ENCODE measurements at places on chromosomes 13 and 19.

GRCh38 chr19:982567-983170 is 1.5 kb upstream of the WDR18 start:
- DNase-seq: peak; percentile 71

DNA sequence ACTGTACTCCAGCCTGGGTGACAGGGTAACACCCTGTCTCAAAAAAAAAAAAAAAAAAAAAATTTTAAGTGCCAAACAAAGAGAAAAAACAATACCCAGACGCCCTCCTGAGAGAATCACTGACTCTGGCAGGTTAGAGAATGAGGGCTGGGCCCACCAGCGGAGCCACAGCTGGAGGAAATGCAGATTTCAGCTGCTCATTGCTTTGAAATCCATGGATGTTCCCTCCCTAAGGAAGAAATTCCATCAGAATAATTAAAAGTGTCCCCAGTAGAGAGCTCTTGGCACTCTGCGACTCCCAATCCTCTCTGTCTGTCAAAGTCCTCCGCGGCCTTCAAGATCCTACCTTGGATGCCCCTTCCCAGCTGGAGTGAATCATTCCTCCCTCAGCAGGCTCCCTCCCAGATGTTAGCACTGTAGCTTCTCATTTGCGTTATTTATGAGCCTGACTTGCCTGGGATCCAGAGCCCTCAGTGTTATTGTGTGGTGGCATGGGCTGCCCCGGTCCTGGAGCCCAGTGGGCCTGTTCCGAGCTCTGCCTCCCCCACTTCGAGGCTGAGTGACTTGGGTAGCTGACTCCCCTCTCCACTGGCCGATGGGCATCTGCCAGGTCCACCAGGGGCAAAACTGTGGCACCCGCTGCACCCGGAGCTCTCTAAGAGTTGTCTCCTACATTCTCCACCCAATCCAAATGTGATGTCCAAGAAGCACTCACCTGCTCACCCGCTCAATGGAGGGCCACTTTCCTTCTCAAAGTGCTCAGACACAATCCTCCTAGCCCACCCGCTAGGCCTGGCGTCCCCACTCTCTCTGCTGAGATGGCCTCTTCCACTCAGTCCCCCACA is 47.0 kb downstream of the SERP2 start:
- DNase-seq: no peak

- no peak for DNase-seq
Observed at GRCh38 chr19:53193535-53194222, 521 bp upstream of the ZNF665 start.

DNA sequence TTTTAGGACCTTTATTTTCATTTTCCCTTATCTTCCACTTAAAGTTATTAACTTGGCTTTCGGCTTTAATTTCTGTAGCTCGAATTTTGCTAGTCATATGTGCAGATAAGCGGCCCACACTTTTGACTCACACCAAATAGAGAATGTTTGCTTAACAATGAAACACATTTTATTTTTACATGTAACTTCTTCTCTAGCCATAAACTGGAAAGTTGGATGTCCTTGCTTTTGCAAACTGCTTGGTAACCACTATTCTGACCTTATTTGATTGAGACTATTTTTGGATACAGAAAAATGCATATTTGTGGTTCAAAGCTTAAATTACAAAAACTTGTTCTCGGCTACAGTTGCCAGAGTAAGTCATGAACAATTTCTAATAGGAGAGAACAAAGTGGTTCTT is 600.0 kb downstream of the KCTD12 start:
- no peak for DNase-seq

DNA sequence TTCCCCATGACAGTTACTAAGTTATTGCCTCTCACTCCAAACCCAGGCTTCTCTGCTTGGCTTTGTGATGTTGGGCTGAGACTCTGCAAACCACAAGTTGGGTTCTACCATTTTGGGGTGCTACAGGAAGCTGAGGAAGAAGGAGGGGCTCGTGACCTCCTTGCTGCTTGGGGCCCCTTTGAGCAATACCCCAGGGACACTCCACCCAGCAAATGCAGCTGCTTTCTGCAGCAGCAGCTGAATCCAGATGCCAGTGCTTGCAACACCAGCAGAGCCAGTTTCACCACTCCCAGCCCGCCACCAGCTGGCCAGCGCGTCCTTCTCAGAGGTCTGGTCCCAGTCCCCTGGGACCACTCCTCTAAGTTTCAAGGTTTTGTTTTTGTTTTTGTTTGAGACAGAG is 22.0 kb upstream of the UBAC2 start:
- DNase-seq: no peak

DNA sequence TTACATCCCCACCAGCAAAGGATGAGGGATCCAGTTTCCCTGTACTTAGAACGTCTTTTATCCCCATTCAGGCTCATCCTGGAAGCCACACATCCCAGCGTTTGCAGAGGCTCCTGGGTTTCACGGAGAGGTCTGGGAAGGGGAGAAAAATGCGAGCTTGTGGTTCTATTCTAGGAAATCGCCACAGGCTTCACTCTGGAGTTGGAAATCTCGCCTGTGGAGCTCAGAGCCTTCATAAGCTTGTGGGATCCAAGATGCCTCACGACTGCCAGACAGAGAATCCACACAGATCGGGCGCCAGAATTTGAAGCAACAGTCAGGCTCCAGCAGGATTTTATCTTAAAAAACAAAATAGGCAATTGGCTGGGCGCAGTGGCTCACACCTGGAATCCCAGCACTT is 157.9 kb downstream of the PTPRS start:
- DNase-seq: no peak

- DNase-seq: peak; percentile 40
Observed at GRCh38 chr13:41751277-41751676, 209.6 kb downstream of the VWA8 start.

GRCh38 chr19:41355802-41356201 is 2.1 kb upstream of the TGFB1 start:
- DNase-seq: no peak

- no peak for DNase-seq
Observed at GRCh38 chr13:41652735-41653361, 195.5 kb downstream of the RGCC start.

GRCh38 chr19:50046649-50047503 is 21.1 kb downstream of the ZNF473 start:
- DNase-seq: peak; percentile 33

GRCh38 chr13:94590744-94591143 is 5.2 kb downstream of the TGDS start:
- DNase-seq: no peak

DNA sequence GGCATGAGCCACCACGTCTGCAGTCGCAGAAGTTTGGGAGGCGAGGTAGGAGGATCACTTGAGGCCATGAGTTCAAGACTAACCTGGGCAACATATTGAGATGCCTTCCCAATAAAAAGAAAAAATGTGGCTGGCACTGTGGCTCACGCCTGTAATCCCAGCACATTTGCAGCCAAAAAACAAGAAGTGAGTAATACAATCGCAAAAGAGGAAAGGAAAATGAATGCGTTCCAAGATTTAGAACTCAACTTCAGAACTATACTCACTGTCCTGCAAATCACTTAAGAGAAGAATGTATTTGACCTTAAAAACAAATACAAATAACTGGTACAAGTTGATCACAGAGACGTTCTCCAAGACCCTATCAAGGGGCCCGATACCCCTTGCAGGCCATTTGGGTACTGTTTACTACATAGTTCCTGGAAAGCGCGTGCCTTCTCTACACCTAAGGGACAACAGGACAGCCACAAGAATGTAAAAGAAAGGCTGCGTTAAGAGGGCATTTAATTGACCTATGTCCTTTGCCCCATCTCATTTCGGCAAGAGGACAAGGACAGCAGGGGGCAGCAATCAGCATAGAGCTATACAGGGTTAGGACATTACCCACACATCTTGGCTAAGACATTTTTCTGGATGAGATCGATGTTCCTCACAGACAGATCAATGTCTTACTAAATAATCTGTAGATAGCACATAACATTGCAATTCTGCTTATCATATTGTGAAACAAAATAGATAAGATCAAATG is 41.3 kb downstream of the FLT3 start:
- no peak for DNase-seq

DNA sequence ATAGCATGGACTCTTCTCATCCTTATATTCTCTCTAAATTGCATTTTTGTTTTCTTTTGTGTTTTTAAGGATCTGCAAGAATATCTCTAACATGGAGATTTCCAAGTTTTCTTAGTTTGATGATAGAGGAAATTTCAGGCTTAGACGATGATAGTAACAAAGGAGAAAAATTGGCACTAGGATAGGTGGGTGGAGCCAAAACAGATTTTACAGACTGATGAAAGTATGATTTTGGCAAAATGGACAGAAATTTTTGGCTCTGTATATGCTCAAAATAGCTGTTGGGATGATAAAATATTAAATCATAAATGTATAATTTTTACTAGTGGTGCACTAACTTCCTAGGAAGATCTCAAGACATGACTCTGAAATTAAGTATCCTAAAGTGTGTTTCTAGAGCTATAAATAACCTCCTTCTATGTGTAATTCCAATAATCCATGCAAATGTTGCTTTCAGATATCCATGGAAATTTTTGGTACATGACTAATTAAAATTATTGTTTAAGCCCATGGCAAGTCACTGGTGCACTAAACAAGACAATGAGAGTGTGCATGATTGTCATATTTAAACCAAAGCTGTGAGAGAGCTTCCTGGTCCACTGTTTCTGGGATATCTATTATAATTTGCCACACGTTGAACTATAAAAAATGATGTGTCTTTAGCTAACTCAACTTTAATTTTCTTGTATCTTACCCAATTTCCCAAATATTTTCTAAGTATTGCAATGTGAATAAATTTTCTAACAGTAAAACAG is 55.8 kb upstream of the NBEA start:
- no peak for DNase-seq

DNA sequence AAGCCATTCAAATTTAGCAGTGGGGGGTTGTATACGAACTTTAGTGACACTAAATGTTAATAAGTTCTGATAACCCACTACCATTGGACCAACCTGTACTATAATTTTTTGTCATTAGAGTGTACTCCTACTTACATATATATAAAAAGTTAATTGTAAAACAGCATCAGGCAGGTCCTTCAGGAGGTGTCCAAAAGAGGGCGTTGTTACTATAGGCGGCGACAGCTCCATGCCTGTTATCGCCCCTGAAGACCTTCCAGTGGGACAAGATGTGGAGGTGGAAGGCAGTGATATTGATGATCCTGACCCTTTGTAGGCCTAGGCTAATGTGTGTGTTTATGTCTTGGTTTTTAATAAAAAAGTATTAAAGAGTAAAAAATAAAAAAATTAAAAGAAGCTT is 27.5 kb downstream of the SPRYD7 start:
- no peak for DNase-seq

DNA sequence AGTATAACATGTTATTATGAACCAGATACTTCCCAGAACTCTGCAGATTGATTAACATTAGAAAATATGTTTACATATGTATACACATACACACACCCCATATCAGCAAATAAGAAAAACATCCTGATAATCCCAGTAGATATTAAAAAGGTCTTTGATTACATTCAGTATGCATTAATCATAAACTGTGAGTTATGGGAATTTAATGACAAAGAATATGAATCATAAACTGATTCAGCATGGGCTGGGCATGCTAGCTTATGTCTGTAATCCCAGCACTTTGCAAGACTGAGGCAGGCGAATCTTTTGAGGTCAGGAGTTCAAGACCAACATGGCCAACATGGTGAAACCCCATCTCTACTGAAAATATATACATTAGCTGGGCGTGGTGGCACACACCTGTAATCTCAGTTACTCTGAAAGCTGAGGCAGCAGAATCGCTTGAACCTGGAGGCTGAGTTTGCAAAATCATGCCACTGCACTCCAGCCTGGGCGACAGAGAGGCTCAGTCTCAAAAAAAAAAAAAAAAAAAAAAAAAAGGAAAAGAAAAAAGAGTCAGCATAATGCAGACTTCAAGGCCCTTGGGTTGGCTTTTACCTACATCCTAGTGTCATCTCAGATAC is 581.9 kb upstream of the PRR20A start:
- DNase-seq: no peak

DNA sequence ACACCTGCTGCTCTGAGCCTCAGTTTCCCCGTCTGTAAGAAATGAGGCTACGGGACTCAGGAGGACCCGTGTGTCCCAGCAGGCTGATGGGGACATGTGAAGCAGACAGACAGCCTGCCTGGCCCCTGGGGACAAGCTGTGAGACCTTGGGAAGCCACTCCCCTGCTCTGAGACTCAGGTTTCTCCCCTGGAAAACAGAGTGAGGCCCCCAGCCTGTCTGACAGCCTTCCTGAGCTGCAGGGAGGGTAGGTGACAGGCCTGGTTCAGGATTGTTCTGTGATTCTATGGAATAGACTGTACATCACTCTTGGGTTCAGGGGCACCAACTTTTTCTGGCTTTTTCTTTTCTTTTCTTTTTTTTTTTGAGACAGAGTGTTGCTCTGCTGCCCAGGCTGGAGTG is 2.9 kb upstream of the NTF4 start:
- no peak for DNase-seq

DNA sequence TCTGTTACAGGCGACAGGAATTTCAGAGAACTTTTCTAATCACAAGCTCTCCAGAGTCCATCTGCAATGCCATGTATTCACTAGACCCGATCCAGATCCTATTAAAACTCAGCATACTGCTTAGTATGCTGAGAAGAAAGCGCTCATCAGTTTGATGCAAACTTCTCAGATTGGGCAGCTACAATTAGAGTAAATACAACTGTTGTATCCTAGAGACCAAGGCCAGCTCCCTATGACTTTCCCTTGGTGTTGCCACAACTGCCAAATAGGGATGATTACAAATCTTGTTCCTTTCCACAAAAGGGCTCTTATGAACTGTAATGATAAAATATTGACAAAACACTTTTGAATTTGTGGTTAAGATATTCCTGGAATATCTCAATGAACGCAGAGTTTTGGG is 191.2 kb downstream of the SPRY2 start:
- DNase-seq: no peak

- no peak for DNase-seq
Observed at GRCh38 chr13:24651718-24652345, 28.4 kb upstream of the ATP12A start.

DNA sequence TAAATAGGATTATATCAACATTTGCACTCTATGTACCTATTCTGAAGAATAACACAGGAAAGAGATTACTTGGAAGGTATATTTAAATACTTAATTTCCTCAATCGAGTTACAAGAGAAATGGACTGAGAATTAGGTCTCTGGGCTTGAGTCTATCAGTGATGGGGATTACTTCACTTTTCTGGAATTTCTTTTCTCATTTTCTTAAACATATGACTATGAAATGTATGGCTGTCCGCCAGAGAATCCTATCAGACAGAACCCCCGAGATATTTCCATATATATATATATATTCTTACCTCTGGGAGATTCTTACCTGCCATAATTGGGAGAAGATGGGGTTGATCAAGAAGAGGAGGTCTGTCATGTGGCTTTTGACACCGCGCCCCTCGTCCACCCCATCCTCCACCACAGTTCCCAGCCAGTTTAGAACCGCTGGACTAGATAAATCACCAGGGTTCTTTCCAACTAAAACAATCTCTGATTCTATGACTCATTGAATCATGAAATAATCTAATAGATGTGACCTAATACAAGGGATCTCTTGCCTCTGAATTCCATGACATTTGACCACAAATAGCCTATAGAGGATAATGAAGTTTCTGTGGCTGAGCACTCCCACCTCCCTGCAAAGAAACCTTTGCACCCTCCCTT is 231.3 kb downstream of the TBC1D4 start:
- DNase-seq: no peak

- DNase-seq: no peak
Observed at GRCh38 chr13:67258482-67258881, 28.3 kb upstream of the PCDH9 start.

- DNase-seq: no peak
Observed at GRCh38 chr13:58989556-58989955, 1174.2 kb downstream of the DIAPH3 start.

GRCh38 chr19:5078182-5078581 is 109.3 kb downstream of the KDM4B start:
- no peak for DNase-seq

- DNase-seq: no peak
Observed at GRCh38 chr19:43976732-43977131, 7.3 kb upstream of the ZNF155 start.
